ENCODE measurements at places on chromosomes 7 and 10. TPM values are rescaled to one million over a fixed set of nuclear protein-coding genes. Genes with fewer than 3 reads are reported as not detected.

DNA sequence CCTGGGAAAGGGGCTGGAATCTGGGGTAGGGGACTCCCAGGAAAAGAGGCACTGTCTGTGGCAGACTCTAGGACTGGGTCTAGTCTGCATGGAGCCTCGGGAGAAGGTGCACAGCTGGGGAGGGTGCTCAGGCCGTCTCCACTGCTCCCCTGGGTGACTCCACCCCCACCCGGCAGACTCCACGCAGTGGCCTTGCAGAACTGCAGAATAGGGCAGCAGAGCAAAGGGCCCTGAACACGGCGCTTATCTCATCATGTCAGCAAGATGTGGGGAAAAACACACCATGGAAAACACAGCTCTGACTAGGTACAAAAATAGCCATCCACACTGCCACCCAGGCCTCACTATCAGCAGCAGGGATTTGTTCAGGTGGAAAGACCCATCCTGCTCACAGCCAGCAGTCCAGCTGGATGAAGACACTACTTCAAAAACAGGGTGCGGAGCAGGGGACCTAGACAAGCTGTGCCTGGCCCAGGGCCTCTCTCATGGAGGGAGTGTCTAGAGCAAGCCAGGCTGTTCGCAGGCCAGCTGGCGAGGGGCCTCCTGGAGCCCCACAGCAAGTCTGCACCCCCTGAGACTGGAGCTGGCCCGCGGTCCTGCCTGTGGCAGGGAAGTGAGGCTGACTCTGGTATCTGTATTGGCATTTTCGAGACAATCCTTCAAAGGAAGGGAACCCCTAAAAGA is 11.7 kb downstream of the MAT1A start:
- no peak for DNase-seq

DNA sequence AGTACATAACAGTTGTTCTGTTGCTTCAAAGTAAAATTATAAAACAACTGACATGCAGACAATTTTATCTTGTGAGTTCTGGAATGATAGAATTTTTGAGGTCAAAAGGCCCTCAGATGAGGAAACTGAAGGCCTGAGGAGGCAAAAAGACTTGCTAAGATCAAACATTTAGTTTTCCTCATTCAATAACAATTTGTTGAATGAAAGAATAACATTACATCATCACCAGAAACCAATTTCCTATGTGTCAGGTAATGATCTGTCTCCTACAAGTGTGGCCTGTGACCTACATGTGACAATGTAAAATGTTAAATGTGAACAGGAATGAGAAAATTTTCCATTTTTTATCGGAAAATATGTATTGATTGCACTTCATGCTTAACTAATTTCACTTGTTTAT is 16.6 kb upstream of the ASB4 start:
- no peak for DNase-seq

DNA sequence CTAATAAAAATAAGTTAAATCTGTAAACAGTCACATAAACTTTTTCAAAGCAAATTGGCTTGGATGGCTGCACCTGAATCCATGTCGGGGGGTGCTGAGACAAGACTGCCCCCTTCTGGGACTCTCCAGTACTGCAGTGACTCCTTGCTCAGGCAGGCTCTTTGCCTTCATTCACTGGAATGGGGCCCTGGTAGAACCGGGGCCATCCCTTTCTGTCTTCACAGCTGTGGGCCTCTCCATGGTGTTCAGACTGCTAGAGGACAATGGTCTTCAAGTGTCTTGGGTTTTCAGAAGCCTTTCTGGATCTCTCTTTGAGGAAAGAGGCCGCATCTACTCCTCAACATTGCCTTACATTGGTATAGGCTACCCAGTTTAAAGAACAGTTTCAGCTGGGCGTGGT is 16.1 kb upstream of the IMPDH1 start:
- DNase-seq, result peak; percentile 80

GRCh38 chr10:111758593-111758992 is 425.0 kb downstream of the GPAM start:
- no peak for DNase-seq

GRCh38 chr7:105839266-105839665 is 37.1 kb downstream of the ATXN7L1 start:
- no peak for DNase-seq

DNA sequence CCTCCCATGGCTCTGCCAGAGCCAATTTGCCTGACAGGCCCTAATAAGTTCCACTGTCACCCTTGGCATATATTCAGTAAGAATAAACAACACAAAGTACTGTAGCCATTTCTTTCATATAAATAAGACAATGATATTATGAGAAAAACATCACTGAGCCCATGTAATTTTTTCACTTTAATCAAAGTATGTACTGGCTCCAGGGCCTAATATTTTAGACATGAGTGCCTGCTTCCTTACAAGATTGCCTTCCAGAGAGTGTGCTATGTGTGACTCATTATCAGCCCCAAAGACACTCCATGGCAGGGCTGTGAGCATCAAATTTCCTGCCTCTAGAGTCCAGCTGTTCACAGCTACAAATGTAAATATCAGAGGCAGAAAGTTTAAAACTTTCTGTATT is 297.6 kb downstream of the LHFPL3 start:
- no peak for DNase-seq

DNA sequence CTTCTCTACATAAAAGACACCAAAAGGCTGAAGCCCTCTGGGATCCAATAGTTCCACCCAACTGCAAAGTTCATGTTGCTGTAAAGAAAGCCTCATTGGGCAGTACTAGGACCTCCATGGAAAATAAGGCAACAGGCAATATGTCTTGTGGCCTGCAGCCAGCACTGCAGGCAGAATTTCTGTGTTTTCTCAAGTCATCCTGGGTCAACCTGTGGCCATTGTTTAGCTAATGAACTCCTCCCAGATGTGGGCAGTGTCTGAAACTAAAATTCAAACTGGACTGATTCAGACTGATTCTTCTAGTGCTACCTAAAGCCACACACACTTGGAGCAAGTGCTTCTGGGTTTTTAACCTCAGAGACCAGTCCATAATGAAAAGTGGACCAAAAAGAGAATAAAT is 141.5 kb downstream of the PPP1R17 start:
- DNase-seq, result no peak

GRCh38 chr7:29090836-29091601 is 55.3 kb downstream of the CPVL start:
- DNase-seq, result no peak

Gene C10orf67
- not detected for total RNA-seq

All from ascending aorta (tissue), 2 donors.